H9 (cell line): ENCODE measurements at places on chromosomes 4 and X. TPM values are rescaled to one million over a fixed set of nuclear protein-coding genes. Genes with fewer than 3 reads are reported as not detected.

Gene WNK3
- 21.0 and 22.8 TPM in 2 replicates for total RNA-seq

- DNase-seq: no peak
Measured at GRCh38 chr4:173038192-173038896, 130.3 kb upstream of the GALNT7 start.

GRCh38 chrX:77347572-77347971, 99.6 kb upstream of the FGF16 start:
- no peak for DNase-seq

GRCh38 chrX:56232221-56233082, at the start of gene KLF8:
KLF8 (plus strand) TSS chrX:56232356; CDS start chrX:56233335, 979 bp downstream.
- DNase-seq: peak; percentile 77

- no peak for DNase-seq
Measured at GRCh38 chrX:105475801-105476200, 255.3 kb upstream of the TEX13A start.

DNA sequence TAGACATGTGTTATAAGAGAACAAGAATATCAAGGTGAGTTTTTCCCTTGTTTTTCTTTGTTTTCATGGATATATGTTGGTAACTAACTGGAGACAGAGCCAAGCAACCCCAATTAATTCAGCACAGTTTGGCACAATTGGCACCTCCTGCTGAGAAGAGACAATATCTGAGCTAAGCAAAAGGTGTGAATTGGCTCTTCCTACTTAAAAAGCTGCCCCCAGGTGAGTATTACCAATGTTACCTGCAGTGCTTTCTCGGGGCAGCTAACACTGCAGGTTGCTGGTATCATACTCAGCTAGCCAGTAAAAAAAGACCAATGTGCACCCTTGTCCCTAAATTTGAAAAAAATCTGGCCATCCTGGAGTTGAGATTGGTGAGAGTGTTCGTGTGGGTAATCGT, 871.2 kb upstream of the TENM3 start:
- DNase-seq: no peak

DNA sequence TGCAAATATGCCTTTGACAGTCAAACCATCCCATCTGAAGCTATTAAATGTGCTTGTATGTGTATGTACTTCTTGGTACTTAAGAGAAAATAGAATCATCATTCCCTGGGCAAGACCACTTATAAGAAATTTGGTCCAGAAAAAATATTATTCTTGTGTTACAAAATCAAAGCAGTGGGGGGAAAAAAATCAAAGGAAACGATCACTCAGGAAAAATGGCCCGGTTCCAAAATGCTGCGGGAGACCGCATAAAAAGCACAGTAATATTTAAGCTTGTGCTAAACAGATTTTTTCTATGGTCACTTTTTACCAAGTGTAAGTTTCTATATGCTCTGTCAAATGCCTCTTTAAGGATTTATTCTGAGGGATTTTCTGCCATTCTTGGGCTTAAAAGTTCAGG, 36.1 kb downstream of the RAI2 start:
- DNase-seq: no peak

Gene PRR32
- not detected in 2 replicates for total RNA-seq

DNA sequence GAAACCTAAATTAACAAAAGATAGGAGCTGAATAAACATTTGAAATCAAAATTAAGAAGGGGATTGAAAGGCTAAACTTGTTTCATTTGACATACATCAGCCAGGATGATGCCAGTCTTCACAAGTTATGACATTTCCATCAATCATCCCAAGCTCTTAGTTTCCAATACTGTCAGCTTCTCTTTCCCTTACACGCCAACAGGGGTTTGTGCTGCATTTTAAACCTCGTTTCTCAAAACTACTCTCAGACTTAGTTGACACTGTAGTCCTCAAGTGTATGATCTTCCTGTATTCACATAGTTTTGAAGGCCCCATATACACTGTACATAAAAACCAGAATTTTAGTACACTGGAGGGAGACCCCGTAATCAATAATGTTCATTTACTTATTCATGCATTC, 840 bp upstream of the P2RY10 start:
- no peak for DNase-seq

DNA sequence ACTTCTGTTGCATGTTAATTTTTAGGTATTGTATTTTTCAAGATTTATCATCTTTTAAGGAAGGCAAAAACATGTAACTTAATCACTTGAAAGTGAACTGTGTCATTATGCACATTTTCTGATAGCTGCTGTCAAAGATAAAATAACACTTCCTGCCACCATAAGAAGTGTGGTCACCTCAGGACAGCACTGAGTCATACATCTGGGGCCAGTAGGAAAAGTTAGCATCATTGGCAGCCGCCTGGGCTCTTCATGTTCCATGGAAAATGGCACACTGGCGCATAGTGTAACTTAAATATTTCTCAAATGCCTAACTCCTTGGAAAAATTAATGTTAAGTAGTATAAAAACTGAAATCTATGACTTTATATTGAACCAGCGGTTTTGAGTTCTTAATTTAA, 24.2 kb downstream of the CNKSR2 start:
- DNase-seq: no peak

Gene SEL1L3
- 44.5 and 48.3 TPM in 2 replicates for total RNA-seq

DNA sequence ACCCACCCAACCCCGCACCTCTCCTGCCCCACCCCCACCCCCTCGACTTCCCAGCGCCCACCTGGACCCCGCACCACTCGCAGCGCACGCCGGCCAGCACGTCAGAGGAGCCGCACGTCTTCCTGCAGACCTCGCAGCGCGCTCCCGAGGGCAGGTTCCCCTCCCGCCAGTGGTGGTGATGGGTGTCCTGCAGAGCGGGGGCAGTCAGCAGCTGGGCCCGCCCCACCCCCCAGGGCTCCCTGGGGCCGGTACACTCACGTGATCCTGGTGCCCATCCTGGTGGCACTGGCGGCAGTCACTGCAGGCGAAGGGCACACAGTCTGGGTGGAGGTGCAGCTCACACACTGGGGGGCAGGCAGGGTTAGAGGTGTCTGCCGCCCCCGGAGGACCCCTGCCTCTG, 5.1 kb downstream of the DGKQ start:
- no peak for DNase-seq

- DNase-seq: peak; percentile 96
Measured at GRCh38 chr4:4859325-4859798, at the start of gene MSX1. MSX1 (plus strand) TSS chr4:4859665; CDS start chr4:4859900, 235 bp downstream.

DNA sequence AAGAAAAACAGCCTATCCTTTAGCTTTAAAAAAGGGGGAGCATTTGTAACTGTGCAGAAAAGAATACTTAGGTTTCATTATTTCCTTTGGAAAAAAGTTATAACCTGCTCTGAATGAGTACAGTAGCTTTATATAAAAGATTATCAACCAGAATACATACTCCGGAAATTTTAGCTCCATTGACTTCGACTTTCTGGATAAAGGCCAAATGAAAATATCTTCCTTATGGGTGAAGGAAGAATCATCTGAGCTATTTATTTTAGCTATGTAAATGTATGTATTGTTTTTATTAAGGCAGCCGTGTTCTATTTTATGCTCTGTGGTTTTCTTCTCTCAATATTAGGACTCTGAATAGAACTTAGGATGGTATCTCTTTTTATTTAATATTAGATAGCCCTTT, 69.0 kb upstream of the ETNPPL start:
- no peak for DNase-seq

Gene EDA2R
- total RNA-seq: 6.6 and 8.3 TPM in 2 replicates

GRCh38 chr4:19285146-19285545, 966.6 kb upstream of the SLIT2 start:
- no peak for DNase-seq

GRCh38 chr4:10096201-10096977, 20.2 kb downstream of the WDR1 start:
- DNase-seq: no peak

Gene AFM
- not detected in 2 replicates for total RNA-seq
